Uterus (tissue), 4 donors: ENCODE measurements at places on chromosomes 12 and 14. TPM values are rescaled to one million over a fixed set of nuclear protein-coding genes. Genes with fewer than 3 reads are reported as not detected.

GRCh38 chr14:96827290-96827689 lies 30.1 kb downstream of the VRK1 start:
- no peak overlapping the region for H3K4me3 ChIP-seq
- no peaks in the 10 kb centered on the region for H3K36me3 ChIP-seq
- H3K27ac ChIP-seq = no peak overlapping the region
- no peaks in the 10 kb centered on the region for H3K4me1 ChIP-seq
- no peak for DNase-seq

GRCh38 chr12:79685068-79685467 lies 5.7 kb downstream of the PAWR start:
- H3K4me1 ChIP-seq = peaks cover 7% of the 10 kb centered on the region
- no peak overlapping the region for H3K4me3 ChIP-seq
- no peaks in the 10 kb centered on the region for H3K36me3 ChIP-seq
- DNase-seq = no peak
- no peak overlapping the region for H3K27ac ChIP-seq

SLC17A8 gene
- total RNA-seq = not detected

CLEC1B gene
- 0.35 TPM for total RNA-seq

DNA sequence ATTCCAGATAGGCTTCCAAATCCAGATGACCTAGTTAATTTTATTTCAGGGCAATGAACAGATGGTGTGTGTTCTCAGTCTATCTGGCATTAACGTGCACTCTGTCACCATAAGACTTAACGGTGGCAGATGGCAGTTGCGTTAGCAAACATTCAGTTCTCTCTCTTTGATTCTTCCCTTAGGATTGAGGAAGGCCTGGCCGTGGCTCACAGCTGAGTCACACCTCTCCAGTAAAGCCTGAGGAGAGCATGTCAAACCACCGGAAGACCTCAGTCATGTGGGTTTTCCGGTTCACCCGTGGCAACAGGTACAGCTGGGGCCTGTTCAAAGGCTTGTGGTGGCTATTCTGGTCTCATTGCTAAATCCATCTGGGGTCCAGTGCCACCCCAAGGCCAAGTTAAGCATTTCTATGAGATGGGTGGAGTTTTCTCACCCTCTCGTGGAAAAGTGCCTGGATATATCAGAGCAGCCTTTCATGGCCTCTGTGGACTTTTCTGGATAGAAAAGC lies 545.1 kb upstream of the ATP2B1 start:
- H3K4me3 ChIP-seq = no peak overlapping the region
- peak; percentile 44 for DNase-seq
- no peak overlapping the region for H3K27ac ChIP-seq
- no peaks in the 10 kb centered on the region for H3K4me1 ChIP-seq

DNA sequence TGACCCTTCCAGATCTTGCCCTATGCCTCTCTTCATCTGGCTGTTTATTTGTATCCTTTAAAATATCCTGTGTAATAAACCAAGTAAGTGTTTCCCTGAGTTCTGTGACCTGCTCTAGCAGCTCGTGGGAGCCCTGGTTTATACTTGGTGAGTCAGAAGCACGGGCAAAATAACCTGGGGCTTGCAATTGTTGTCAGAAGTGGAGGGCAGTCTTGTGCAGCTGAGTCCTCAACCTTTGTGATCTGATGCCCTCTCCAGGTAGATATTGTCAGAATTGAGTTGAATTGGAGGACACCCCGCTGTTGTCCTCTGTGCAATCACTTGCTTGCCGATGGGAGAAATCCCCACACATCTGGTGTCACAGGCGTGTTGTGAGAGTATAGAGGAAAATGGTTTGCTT lies 62.5 kb upstream of the PRICKLE1 start:
- no peaks in the 10 kb centered on the region for H3K27me3 ChIP-seq
- H3K4me3 ChIP-seq = no peak overlapping the region
- no peaks in the 10 kb centered on the region for H3K36me3 ChIP-seq
- no peaks in the 10 kb centered on the region for H3K4me1 ChIP-seq

CYP27B1 gene
- total RNA-seq = not detected

DNA sequence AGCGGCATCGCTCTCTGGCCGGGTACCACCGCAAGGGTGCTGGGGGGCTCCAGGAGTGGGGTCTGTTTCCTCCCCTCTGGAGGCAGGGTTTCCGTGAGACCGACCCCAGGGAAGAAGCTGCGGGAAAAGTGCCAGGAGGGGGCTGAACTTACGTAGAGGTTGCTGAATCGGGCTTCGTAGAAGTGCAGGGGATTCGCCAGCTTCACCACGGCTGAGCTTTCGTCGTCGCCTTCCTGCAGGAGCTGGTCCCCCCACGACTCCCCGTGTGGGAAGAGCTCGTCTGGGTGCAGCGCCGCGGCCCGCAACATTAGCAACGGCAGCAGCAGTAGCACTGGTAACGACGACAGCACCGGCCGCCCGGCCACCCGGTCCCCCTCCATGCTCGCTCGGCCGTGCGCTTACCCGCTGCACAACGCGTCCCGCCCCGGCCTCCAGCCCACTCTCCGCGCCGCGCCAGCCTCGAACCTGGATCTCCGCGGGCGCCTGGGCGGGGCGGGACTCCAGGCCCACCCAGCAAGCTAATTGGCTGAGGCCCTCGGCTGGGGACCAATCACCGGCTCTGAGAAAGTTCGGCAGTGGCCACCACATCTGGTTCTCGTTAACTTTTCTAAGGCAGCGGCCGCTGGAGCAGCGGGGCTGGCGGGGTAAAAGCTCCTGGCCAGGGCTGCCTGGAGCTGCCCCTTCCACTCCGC lies at the start of gene NID2:
Gene NID2 (minus strand): TSS at position 445 of the 692 bp plus-strand sequence. CDS start 65 bp downstream, at position 380.
- no peaks in the 10 kb centered on the region for H3K36me3 ChIP-seq
- DNase-seq = peak; percentile 91
- peak within 1 kb of the TSS; percentile 88 for H3K4me3 ChIP-seq
- H3K27ac ChIP-seq = peak within 1 kb of the TSS; percentile 83

DNA sequence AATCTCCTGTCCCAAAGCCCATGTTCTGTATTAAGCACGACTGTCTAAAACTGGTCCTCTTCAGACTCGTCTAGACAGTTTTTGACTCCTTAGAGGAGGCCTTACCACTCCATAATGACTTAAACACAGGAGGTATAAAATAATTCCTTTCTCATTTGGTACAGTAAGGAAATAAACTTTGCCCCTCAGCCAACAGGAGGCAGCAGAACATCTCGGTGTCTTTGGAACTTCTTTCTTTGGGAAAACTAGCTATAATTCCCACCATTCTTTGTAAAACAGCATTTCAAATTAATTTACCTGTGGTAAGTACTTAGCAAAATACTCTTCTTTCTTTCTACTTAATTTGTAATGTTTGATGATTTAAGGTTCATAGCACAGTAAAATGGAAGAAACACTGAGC lies 292.7 kb upstream of the G2E3 start:
- H3K4me1 ChIP-seq = no peaks in the 10 kb centered on the region
- H3K36me3 ChIP-seq = no peaks in the 10 kb centered on the region
- no peak overlapping the region for H3K27ac ChIP-seq
- no peak overlapping the region for H3K4me3 ChIP-seq
- DNase-seq = no peak

GRCh38 chr12:57765003-57765697 lies 1.7 kb downstream of the CYP27B1 start:
- H3K27me3 ChIP-seq = peaks cover 26% of the 10 kb centered on the region
- no peak for DNase-seq
- no peaks in the 10 kb centered on the region for H3K4me1 ChIP-seq
- H3K4me3 ChIP-seq = no peak overlapping the region
- no peak overlapping the region for H3K27ac ChIP-seq

GRCh38 chr12:98559666-98560065 lies 33.8 kb upstream of the SLC25A3 start:
- no peak for DNase-seq
- no peaks in the 10 kb centered on the region for H3K27me3 ChIP-seq
- no peak overlapping the region for H3K4me3 ChIP-seq
- no peak overlapping the region for H3K27ac ChIP-seq
- no peaks in the 10 kb centered on the region for H3K4me1 ChIP-seq

DNA sequence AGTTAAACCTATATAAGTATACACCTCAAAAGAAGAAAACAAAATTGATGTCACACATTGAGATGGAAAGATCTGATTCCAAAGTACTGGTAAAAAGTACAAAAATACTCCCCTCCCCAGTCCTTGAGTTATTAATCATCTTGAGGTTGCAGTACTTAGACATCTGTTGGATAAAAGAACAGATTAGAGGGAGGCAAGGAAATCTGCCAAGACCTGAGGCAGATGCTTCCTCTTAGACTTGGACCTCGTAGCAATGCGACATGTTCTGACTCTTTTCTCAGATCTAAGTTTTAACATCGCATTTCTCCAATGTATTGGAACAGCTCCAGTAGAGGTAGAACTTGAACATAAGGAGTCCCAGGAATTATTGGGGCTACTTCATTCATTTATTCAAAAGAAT lies 187.9 kb upstream of the GRIN2B start:
- no peaks in the 10 kb centered on the region for H3K27me3 ChIP-seq
- no peak overlapping the region for H3K4me3 ChIP-seq
- no peak overlapping the region for H3K27ac ChIP-seq
- DNase-seq = no peak
